Esophagus squamous epithelium (tissue), 5 donors: ENCODE measurements at places on chromosomes 11 and 22. TPM values are rescaled to one million over a fixed set of nuclear protein-coding genes. Genes with fewer than 3 reads are reported as not detected.

PDE2A gene
- total RNA-seq = 13.1 TPM

SYT13 gene
- total RNA-seq = 0.15 TPM

MAJIN gene
- total RNA-seq = not detected

BTG4 gene
- total RNA-seq = not detected

RTN4RL2 gene
- total RNA-seq = 0.66 TPM

TOP3B gene
- 36.6 TPM for total RNA-seq

GALR3 gene
- not detected for total RNA-seq

DNA sequence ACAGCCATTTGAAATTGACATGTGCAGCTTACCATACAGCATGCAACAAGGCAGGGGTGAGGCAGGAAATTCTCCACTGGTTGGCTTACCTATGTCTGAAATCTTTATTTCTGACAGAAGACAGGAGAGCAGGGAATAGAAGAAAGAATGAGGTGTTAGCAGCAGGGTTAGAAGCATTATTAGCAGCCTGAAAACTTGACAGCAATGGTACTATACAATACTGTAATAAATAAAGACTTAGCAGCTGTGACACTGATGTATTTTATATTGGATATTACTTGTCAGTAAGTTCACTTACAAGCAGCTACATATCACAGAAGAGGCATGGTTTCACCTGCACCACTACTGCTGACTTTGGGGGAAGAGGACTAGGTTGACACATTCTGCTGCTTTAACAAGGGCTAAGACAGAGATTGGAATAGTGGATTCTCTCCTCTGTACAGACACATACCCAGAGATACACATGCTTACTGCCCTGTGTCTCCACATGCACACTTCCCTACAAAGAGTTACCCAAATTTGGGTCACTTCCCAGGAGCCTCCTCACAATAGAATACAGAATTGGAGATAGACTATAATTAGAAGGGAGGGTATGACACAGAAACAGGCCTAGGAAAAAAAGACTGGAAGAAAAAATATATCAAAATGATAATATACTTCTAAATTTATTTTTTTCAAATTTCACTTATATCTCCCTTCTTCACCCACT lies 145.8 kb upstream of the NARS2 start:
- DNase-seq = no peak

- peak; percentile 25 for DNase-seq
Observed at GRCh38 chr11:86174101-86175046, 70.2 kb upstream of the EED start.

- no peak for DNase-seq
Observed at GRCh38 chr11:96097844-96098421, 174.0 kb upstream of the MTMR2 start.

DNA sequence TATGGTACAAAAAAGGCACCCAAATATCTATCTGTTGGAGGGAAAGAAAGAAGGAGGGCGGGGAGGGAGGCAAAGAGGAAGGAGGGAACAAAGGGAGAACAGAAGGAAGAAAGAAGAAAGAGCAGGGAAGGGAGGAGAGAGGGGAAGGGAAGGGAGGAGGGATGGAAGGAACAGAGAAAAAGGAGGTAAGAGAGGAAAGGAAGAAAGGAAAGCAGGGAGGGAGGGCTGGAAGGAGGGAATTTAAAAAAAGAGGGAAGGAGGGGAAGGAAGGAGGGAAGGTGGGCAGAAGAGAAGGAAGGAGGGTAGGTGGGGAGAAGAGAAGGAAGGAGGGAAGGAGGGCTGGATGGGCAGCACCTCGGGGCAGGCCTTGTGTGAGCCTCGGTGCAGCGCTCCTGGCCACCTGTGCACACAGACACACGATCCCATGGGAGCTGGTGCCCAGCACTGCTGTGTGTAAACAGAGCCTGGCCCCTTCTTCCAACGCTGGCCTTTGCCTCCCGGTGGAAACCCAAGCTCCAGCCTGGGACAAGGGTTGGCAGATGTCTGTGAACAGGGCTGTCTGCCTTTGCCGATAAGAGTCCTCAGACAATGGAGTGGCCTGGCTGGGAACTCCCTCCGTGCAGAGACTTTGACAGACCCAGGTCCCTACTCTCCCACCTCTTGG lies 23.2 kb downstream of the SMIM38 start:
- no peak for DNase-seq

- DNase-seq = no peak
Observed at GRCh38 chr11:40838181-40838683, 621.2 kb downstream of the LRRC4C start.

GRCh38 chr11:118194835-118195627 lies 18.6 kb upstream of the SCN2B start:
- DNase-seq = no peak

- no peak for DNase-seq
Observed at GRCh38 chr11:30801357-30801756, 215.2 kb upstream of the MPPED2 start.

- DNase-seq = no peak
Observed at GRCh38 chr22:26567610-26568009, 22.3 kb downstream of the TPST2 start.
